ENCODE measurements at places on chromosomes 13 and 19.

GRCh38 chr13:57925751-57926150, 294.2 kb downstream of the PCDH17 start:
- DNase-seq = no peak

DNA sequence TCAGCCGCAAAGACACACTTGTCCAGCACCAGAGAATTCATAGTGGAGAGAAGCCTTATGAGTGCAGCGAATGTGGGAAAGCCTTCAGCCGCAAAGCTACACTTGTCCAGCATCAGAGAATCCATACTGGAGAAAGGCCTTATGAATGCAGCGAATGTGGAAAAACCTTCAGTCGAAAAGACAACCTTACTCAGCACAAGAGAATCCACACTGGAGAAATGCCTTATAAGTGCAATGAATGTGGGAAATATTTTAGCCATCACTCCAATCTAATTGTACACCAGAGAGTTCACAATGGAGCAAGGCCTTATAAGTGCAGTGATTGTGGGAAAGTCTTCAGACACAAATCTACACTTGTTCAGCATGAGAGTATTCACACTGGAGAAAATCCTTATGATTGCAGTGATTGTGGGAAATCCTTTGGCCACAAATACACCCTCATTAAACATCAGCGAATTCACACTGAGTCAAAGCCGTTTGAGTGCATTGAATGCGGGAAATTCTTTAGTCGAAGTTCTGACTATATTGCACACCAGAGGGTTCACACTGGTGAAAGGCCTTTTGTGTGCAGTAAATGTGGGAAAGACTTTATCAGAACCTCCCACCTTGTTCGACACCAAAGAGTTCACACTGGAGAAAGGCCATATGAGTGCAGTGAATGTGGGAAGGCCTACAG, 6.8 kb downstream of the ZNF134 start:
- DNase-seq = no peak

DNA sequence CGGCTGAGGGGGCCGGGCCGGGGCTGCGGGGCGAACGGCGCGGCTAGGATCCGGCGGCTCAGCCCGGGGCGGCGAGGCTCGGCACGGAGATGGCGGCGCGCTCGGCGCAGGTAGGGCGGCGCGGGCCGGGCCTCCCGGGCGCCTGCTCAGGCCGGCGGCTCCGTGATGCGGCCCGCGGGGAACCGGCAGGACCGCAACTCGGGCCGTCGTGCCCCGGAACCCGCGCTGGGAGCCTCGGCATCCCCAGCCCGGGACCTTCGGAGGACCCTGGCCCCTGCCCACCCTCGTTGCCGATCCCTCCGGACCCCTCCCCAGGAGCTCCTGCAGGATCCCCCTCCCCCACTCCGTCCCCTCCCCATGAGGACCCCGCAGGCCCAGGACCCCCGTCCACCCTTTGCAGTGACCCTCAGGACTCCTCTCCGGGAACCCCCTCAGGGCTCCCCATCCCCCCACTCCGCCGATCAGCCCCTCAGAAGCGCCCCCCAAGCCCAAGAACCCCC, 304 bp downstream of the EVI5L start:
- no peak for DNase-seq

DNA sequence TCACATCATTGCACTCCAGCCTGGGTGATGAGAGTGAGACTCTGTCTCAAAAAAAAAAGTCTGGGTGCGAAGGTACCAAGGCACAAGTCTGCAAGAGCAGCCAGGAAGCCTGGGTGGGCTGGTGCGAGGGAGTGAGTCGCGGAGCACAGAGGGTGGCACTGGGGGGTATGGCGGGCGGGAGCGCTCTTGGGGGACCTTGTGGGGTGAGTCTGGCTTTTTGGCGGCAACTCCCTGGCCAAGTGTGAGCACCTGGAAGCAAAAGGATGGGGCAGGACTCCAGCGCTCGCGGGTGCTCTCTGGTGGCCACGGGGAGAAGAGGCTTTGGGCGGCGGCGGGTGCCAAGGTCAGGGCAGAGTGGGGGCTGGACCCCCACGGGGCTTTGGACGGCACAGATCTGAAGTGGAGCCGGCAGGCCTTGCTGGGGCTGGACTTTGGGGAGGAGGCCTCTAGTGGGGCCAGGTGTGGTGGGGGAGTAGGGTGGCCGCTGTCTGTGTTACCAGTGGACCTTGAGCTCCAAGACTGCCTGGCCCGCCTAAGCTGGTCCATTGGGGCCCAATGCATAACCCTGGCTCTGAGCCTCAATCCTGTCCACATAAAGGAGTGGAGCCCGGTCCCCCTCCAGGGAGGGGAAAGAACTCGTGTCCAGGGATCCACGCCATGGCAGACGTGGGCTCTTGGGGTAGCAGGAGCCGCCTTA, 1.6 kb downstream of the P2RY11 start:
- DNase-seq = no peak

DNA sequence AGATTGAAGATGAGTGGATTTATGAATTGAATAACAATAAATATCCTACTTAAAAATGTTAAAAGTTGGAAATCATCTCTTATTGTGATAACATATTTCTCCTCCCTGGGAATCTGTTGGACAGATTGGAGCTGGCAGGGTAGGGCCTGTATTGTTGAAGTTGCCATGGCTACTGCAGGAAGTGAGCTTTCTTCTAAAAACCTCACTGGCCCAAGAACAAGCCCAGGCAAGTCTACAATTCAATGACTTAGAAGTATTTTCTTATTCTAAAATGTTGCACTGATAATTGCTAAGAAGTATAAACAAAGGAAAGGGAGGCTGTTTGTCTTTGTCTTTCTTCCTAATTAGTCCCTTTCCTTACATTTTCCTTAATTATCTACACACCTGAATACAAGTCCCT, 112.1 kb downstream of the DLEU7 start:
- no peak for DNase-seq

GRCh38 chr13:100987948-100988347, 313.4 kb upstream of the TMTC4 start:
- no peak for DNase-seq

GRCh38 chr13:31797154-31797775, 57.9 kb downstream of the RXFP2 start:
- DNase-seq = no peak

DNA sequence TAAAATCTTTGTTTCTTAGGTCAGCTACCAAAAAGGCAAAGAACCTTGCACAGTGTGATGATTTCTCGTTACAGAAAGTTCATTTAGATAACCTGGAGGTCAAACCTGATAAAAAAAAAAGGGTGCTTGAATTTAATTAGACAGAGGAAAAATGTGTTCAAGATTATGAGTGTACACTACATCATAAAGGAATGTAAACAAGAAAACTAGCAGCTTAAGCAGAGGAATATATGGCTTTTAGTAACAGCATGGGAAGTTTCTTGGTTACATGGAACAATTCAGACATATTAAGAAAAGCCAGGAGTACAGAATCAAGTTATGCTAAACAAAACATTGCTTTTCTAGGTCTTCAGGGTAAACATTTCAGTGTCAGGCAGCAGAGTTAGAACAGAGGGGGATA, 32.9 kb downstream of the ING1 start:
- no peak for DNase-seq

DNA sequence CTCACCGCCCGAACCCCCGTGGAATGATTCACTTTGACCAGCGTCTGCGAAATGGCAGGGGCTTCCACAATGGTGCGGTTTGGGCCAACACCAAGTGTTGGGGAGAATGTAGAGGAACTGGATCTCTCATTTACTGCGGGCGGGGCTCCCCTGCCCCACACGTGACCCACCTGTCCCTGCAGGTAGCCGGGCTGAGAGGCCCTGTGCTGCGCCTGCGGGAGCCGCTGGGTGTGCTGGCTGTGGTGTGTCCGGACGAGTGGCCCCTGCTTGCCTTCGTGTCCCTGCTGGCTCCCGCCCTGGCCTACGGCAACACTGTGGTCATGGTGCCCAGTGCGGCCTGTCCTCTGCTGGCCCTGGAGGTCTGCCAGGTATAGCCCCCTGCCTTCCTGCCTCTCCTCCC, 5.8 kb upstream of the FLT3LG start:
- DNase-seq = no peak

DNA sequence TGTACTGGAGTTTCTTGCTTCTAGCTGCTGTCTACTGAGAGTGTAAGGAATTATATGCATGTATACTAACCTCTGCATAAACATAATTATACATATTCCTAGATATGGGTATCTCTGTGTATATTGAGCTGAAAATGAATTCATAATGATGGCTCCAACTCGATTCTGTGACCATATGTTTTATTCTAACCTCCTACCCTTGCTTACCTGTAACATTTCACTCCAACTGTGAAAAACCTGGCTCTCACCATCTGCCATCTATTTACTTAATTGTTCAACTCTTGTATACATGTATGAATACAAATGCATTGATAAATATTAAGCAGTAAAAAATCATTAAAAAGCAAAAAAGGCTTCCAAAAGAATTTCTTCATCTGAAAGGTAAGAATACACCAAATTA, 1729.5 kb upstream of the SPRY2 start:
- DNase-seq = no peak

DNA sequence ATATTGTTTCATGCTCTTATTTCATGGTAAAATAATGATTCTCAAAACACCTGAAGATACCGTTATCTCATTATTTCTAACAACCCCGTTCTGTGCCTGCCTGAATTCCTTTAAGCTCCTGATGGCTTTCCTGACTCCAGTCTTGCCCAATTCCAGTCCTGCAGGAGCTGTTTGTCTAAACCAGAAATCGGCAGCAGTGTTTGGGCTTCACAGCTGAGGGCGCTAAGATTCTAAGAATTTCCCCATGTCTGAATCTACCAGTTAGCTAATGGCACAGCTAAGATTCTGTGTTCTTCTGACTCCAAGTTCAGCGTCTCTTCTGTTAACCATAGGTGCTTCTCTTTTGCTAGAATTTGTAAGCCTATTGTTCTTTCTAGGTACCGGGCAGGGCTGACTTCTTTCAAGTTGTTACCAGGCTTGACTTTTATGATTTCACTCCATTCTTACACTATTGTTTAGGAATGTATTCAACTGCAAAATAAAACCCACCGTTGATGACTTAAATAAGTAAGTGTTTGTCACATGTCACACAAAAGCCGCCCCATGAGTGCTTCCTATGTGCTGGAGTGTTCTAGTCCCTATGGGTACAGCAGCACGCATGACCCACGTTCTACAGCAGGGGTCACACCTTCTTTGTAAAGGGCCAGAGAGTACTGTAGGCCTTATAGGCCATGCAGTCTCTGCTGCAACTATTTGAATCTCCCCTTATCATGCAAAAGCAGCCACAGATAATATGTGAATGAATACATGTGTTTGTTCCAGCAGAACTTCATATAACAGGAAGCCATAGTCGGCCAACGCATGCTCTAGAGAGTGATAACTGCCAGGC, 168.3 kb upstream of the RNF113B start:
- DNase-seq = no peak

DNA sequence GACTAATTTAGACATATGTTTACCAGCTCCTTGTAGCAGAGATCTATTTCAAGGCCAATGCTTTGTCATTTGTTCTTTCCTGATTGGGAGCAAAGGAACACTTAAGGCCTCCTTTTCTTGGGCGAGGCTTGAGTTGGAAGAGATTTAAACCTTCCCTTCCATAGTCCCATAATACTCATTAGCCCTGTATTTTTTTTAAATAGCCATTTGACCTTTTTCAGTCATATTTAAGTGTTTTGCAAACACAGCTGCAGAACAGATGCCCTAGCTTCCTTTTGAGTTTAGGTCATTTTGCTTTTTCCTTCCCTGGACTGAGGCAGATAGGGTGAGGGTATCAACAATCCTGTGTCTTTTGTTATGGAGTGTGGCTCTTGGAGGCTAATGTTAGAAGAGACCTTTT, 198.3 kb downstream of the NBEA start:
- no peak for DNase-seq

GRCh38 chr19:56611288-56611687, 16.2 kb downstream of the ZNF71 start:
- DNase-seq = no peak

DNA sequence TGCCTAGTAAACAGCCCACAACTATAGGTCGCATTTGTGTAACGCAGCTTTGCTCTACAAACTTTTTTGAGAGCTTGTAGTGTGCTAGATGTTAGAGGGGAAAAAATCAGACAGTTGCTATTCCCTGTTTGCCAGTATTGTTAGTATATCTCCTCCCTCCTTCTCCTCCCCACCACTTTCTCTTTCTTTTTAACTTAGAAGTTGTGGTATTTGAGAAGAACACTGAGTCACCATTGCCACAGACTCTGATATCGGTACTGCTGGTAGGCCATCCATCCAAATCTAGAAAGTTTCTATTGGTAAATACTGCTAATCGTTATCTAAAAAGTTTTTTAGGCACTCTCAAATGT, 666 bp downstream of the POMP start:
- DNase-seq = no peak

DNA sequence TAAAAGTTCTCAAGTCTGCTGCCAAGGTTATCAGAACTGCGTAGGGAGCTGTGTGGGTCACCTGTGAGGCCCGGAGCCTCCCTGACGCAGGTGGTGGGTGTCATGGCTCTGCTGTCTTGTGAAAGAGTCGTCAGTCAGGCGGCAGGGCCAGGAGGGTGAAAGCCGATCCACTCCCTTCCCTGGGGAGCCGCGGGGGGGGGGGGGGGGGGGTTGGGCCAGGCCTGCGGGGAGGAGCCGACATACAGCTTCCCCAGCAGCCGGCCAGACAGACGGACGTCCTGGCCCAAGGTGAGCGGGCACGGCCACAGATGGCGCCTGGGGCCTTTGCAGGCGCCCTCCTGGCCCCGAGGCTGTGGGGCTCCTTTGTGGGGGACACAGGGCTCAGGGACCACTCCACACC, 12.4 kb downstream of the SBNO2 start:
- DNase-seq = no peak

DNA sequence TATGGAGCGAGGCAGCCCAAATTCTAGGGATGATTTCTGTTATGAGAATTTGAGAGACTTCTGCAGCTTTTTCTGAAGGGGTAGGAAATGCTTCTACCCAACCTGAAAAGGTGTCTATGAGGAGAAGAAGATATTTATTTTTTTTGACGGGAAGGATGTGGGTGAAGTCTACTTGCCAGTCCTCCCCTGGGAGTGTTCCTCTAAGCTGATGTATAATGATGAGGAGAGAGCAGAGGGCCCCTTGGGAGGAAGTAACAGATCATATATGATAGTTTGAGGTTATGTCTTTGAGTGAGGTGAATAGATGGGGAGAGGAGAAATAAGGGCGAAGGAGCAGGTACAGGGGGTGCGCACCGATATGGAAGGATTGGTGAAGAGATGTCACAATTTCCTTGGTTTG, 910.6 kb upstream of the SLITRK5 start:
- DNase-seq = no peak

DNA sequence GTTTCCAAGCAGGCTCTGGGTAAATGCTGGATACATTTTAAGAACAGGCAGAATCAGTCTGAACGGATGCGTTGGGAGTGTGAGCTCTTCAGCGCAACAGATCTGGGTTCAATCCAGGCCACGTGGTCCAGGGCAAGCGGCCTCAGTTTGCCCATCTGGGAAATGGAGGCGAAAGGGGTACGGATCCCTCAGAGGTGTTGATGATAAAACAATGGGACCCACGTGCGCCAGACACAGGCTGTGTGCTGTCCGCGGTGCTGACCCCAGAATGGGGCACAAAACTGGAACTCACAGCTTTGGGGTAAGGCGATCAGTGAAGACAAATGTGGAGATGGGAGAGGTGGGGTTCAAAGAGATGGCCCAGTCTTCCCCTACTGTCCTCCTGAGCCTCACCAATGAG, 13.1 kb upstream of the PDE4C start:
- DNase-seq = no peak
